NCI-H1436 (cell line): ENCODE measurements at places on chromosomes 3 and 15.

DNA sequence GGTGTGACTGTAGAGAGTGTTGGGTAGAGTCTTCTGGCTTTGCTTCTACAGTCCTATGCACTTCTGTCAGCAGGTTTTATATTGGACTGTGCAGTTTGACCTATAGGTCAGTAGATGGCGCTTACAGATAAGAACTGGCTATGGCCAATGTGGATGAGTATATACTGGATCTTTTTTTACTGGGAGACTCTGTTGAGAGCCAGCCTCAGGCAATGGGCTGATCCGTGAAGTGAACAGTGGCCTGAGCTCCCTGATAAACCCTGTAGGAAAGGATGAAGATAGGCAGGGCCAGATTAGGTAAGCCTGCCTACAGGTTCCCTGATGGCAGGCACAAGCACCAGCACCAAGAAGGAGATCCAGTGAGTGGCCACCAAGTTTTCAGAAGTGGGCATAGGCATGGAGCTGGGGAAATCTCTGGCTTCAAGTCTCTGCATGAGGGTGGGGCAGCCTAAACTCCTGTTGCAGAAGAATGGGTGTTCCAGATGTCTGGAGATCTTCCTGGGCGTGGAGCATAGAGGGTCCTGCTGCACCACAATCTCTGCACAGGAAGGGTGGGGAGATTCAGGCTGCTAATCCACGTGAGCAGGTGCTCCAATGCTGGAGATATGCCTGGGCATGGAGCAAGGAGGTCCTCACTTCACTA lies 326.0 kb upstream of the SGO1 start:
- peak; percentile 42 for DNase-seq

- DNase-seq: no peak
Measured at GRCh38 chr3:5264093-5264600, 76.6 kb downstream of the EDEM1 start.

DNA sequence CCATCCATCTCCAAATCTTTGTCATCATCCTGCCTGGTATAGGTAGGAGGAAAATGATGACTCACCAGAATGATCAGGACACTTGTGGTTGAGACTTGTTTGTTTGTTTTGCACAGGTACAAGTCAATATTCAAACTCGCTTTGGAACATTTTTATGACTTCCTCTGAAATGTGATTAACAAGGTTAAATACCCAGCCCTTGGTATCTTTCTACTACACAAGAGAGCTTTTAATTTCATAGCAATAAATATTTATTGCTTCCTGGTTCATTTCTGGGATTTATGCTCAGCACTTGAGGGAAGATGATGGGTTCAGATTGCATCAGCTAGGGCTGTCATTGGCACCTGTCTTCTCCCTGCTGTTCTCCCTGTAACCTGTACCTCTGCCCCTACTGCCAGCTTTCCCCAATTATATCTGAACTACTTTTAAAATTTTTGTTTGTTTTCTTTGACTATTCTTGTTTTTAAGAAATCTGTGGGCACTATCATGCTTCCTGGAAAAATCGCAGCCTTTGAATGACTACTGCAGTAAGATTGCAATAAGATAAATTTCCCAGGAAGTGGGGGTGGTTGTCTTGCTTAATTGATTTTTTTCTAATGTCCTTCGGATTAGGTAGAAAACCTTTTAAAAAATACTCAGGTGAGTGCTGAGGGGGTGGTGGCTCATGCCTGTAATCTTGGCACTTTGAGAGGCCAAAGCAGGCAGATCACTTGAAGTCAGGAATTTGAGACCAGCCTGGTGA lies 24.3 kb upstream of the GCNT3 start:
- peak; percentile 22 for DNase-seq

- DNase-seq: no peak
Measured at GRCh38 chr15:56440214-56440770, 24.6 kb downstream of the MNS1 start.

DNA sequence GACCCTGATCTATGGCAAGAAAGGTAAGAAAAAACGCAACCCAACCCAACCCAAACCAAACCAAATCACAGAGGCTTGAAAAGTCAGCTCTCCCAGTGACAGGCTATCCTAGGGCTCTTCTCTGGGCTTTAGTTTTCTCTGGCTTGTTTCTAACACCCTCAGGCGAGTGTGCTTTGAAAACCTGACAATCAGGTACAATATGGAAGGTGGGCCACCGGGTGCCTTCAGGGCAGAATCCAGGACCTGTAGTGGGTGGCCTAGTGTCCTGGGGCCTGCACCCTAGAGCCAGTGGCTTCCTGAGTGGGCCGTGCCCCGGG lies 46.8 kb downstream of the BHLHE40 start:
- DNase-seq: no peak

GRCh38 chr3:124843047-124843446 lies 44.1 kb downstream of the ITGB5 start:
- no peak for DNase-seq

GRCh38 chr3:45041666-45042065 lies 15.6 kb downstream of the CLEC3B start:
- no peak for DNase-seq

DNA sequence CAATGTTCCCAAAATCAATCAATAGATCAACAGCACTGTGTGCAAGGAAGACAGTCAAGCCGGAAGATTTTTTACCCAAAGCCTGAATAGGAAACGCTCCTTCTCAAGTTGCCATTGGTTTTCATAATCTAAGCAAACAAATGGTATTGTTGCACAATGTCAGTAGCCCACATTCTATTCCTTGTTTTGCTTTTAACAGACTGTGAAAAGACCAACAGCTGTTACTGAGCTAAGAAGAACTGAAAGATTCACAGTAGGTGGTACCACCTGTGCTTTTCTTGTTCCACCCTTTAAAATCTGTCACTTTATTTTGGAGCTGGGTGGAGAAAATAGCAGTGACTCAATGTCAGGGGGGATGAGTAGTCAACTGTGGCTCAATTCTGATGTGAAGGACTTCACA lies 357.5 kb upstream of the CADM2 start:
- DNase-seq: no peak

DNA sequence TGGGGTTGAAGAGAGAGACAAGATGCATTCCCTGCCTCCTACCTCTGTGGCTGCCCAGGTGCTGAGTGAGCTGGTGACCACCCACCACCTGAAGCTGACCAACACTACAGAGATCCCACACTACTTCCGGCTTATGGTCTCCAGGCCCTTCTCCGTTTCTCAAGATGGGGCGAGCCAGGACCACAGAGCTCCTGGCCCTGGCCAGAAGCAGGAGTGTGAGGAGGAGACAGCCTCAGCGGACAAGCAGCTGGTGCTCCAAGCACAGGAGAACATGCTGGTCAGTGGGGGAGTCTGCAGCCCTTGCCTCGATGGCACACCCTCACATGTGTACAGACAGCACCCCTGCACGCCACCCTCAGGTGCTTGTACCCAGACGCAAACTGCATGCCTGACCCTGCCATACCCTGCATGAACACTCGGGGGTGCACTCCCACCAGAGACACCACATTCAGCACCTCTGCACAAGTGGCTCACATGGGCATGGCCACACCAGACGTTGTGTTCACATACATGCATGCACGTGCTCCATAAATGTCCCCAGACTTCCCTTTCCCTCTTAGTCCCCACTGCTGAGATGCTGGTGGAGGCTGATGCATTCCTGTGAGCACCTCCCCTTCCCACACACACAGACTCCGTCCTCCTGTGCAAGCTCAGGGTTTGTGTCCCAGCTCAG lies 19.0 kb downstream of the ACAA1 start:
- no peak for DNase-seq
